Renal pelvis (tissue), 12 donors: ENCODE measurements at places on chromosomes 4 and X.
A peak's percentile ranks its signal among the peaks of the same experiment; 100 is the strongest.

DNA sequence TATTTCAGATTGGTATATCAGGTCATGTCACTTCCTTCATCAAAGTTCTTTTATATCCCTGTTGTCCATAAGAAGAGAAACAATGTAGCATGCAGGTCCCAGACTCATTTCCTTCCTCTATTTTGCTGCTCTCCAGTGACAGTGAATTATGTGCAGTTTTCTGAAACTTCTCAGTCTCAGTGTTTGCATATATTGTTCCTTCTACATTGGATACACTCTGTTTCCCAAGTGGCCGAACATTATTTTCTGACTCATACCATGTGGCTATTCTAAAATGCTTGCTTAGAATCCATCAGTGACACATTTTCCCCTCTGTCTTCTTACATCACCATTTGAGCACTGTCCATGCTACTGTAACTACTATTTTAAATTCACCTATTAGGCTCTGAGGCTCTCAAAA lies 305.7 kb downstream of the PDHA2 start:
- no peak for DNase-seq

GRCh38 chr4:41024556-41025491 lies 189.5 kb downstream of the APBB2 start:
- DNase-seq, result no peak

- no peak for DNase-seq
These were observed 8.6 kb downstream of the KLF3 start for GRCh38 chr4:38672397-38673129.

- peak; percentile 78 for DNase-seq
These were observed 1.2 kb downstream of the USP46 start for GRCh38 chr4:52657618-52658501.

GRCh38 chr4:12399781-12400180 lies 971.1 kb upstream of the HS3ST1 start:
- DNase-seq, result no peak

DNA sequence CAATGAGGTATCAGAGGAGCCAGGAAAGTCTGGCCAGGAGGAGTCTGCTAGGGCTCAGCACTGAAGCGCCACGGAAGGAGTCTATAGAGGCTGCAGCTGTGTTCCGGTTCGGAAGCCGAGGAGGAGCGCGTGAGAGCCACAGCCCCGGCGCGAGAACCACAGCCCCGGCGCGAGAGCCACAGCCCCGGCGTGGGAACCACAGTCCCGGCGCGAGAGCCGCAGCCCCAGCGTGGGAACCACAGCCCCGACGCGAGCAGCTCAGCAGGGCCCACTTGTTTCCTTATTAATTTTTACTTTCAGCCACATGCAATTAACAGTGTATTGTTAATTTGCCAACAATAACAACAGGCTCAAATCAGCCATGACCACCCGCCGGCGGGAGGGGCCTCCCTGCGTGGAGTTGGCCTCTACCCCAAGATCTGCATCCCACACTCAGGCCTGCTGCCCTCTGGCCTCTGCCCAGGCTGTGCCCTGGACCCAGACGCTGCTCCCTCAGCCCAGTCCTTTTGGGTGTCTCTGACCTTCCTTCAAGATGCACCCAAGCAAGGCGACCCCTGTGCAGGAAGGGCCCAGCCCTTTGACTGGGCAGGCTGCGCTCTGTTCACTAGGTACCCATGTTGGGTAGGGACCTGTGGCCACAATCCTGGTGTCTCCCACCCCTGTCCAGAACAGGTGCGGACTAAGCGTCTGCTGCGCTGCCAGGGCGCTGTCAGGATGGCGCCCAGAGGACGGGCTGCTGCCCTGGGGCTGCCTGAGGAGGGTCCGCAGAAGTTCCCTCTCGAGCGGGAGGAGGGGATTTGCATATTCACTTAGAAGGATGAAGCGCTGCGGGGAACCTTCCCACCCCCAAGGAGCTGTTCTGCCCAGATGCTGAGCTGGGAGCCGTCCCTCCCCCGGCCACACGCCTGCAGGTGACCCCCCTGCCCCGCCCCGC lies 113.8 kb downstream of the ADRA2C start:
- no peak for DNase-seq

GRCh38 chr4:182855877-182856276 lies 61.3 kb downstream of the DCTD start:
- DNase-seq, result no peak

DNA sequence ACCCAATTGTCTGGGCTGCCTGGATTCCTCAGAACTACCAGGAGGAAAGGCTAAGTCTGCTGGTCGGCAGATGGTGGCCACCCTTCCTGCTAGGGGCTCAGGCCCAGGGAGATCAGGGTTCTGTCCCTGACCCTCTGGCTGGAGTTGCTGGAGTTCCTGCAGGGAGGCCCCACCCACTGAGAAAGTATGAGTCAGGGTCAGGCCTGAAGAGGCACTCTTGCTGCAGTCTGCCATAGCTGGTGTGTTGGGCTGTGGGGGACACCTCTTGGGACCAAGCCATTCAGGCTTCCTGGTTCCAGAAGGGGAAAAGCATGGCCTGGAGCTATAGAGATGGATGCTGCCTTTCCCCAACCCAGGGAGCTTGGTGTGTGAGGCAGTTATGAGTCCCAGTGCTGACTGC lies 40.4 kb upstream of the PCDH18 start:
- no peak for DNase-seq

DNA sequence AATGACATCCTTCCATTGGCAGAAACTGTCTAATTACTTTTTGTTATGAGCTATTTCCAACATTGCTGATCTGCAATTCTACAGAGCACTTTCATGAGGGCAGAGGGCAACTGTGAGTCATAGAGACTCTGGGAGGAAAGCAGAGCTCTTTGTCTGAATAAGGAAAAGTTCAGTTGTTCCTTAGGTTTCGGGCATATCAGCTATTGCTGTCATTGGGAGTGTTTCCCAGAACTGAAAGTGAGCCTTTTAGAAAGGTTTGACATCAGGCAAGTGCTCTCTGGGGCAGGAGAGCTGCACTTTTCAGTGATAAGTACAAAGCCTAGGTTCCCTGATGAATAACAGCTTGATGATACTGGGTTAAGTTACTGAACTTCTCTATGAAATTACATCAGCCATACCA lies 119.2 kb upstream of the EDNRA start:
- DNase-seq, result no peak

GRCh38 chr4:152110780-152111179 lies 350.0 kb upstream of the GATB start:
- DNase-seq, result no peak

DNA sequence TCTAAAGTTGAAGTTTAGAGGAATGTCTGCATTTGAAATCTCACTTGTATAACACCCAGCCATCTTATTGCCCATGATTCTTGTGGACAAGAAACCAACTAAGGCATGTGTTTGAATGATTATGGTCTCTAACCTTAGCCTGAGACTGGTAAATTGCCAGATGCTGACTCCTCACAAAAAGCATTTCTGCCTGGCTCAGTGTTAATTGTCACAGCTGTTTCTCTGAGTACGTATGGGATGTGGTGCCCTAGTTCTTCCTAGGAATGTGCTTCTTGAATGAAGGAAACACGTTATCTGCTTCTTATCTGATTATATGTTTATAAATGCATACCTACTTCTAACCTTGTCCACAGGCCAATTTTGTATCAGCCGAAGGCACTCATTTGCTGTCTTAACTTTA lies 63.1 kb upstream of the NDP start:
- DNase-seq, result no peak

- no peak for DNase-seq
These were observed 597.1 kb upstream of the CT83 start for GRCh38 chrX:117059848-117060247.

DNA sequence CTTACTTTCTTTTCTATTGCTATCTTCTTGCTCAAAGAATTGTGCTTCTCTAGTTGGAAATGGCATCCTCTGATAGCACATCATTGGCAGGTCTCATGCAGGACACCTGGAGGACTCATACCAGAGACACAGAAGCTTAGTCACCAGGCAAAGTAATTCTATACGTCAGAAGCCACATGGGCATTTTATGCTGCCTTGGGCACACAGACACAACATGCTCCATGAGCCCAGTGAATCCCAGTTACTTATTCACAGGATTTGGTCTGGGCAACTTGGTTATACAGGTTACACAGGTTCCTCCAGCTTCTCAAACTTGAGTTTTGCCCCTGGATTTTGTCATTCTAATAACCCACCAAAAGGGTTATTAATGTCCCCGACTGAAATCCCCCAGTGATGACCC lies 7.1 kb downstream of the RASSF6 start:
- DNase-seq, result peak; percentile 28

DNA sequence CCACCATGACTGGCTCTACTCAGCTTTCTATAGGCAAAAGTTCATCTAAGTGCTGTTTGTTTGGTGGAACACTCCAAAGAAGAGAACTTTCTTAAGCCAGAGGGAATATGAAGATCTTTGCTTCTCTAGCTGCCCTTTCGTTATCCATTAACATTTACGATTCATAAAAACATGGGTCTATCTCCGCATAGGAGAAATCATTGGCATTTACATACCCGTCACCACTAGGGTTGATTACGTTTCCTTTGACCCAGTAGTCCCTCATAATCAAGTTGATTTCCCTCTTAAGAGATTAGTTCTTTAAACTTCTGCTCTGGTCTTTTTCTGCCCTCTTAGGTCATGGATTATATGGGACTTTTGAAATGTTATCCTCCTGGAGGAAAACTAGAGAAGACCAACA lies 57.5 kb downstream of the PTCHD1 start:
- no peak for DNase-seq

DNA sequence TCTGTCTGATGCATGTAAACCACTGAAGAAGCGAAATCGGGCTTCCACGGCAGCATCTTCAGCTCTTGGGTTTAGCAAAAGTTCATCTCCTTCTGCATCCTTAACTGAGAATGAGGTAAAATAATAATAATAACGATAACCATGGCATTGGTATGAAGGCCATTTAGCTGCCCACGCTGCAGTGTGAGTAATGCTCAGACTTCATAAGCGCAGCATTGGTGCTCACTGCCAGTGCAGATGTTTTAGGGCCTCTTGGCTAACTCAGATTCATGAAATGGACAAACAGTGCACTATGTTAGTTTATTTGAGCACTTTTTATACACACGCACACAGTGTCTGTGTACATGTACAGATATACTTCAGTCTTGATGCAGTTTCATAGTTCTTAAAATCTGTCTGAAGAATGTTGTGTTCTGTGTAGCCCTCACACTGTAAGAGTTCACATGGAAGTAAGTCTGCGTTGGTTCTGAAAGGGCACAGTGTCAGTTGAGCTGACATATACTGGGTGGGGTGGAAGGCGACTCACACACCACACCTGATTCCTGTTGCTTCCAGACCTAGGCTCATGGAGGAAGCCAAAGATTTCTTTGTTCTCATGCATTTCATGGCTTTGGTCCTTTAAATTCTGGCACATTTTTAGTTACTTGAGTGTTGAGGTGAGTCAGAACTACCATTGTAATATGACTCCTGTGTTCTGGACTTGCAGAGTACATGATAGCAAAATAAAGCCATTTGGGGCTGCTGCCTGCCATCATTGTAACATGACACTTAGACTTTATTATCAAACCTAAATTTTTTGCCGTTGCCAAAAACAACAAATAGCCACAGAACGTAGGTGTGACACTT lies 68.7 kb downstream of the NSD2 start:
- no peak for DNase-seq

GRCh38 chrX:71859637-71860036 lies 51.0 kb upstream of the NHSL2 start:
- peak; percentile 33 for DNase-seq

- DNase-seq, result no peak
These were observed 10.2 kb downstream of the BBS7 start for GRCh38 chr4:121860121-121860520.

GRCh38 chr4:95193391-95194224 lies 355.2 kb downstream of the UNC5C start:
- DNase-seq, result no peak

DNA sequence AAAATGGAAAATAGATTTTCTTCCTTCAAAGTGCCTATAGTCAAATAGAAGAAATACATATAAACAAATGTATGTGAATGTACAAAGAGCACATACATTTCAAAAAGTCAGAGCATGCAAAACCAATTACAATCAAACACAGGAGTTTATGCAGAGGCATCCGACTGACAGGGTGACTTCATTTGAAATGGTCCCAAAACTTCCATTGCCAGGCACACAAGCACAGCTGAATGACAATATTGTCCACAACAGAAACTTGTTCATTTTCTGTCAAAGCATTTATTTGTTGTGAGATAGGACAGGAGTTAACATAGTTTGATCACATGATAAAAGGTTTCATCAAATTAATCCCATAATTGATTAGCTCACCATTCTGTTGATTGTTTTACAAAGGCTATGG lies 96.4 kb upstream of the TTC29 start:
- DNase-seq, result no peak
